ENCODE measurements at places on chromosomes 4 and X. TPM values are rescaled to one million over a fixed set of nuclear protein-coding genes. Genes with fewer than 3 reads are reported as not detected.

Gene TMEM31
- not detected for total RNA-seq

Gene PPEF1
- total RNA-seq: 0.23 TPM

Gene TMEM255A
- 0.28 TPM for total RNA-seq

Gene MAGEA9B
- total RNA-seq: not detected

DNA sequence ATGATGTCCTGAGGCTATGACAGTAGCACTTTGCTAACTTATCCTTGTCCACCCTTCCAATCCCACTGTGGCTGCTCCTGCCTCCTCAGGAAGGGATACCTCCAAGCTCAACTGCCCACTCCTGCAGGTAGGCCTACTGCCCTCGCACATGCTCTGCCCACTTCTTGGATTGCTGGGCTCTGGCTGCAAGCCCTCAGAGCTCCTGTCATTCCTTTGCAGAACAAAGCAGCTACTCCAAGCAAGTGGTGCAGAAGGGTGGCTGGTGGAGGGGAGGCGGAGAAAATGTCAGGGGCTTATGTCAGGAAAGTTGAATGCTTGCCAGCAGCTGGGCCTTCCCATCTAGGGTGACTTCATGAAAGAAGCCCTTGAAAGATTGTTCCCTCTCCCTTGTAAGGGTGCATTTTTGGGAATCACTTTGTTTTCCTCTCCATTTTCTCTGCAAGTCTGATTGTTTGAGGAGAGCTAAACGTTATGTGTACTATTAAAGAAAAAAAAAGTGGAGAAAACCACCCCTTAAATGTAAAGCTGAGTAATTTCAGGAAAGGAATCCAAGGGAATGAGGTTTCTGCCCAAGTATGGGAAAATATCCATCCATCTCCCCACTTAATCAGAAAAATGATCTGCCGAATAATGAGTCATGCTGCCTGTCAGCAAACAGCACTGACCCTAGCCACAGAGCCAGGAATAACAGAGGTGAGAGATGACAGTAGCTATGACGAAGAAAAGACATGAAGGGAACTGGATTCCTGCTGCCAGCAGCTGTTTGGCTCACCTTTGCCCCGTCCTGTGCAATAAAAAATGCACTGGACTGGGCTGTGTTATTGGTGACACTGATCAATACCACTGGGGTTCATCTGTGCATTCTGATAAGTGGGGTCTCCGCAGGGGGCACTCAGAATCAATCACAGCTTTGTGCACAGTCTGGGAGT lies 102.0 kb downstream of the RTL5 start:
- no peak overlapping the region for H3K4me3 ChIP-seq
- no peak for DNase-seq
- H3K27me3 ChIP-seq: no peaks in the 10 kb centered on the region
- H3K27ac ChIP-seq: no peak overlapping the region
- H3K36me3 ChIP-seq: no peaks in the 10 kb centered on the region
- H3K4me1 ChIP-seq: no peaks in the 10 kb centered on the region

- DNase-seq: no peak
- H3K27me3 ChIP-seq: no peaks in the 10 kb centered on the region
- H3K4me3 ChIP-seq: no peak overlapping the region
Observed at GRCh38 chrX:30618160-30618765, 35.0 kb upstream of the GK start.

GRCh38 chr4:102574317-102574716 lies 73.2 kb downstream of the NFKB1 start:
- no peaks in the 10 kb centered on the region for H3K27me3 ChIP-seq
- H3K4me1 ChIP-seq: peaks cover 8% of the 10 kb centered on the region
- H3K4me3 ChIP-seq: no peak overlapping the region
- H3K27ac ChIP-seq: no peak overlapping the region
- H3K36me3 ChIP-seq: peaks cover 28% of the 10 kb centered on the region
